EL (cell line): ENCODE measurements at places on chromosomes 11 and 22.

- peak; percentile 73 for DNase-seq
Observed at GRCh38 chr11:61187505-61188130, 15.7 kb upstream of the PGA3 start.

DNA sequence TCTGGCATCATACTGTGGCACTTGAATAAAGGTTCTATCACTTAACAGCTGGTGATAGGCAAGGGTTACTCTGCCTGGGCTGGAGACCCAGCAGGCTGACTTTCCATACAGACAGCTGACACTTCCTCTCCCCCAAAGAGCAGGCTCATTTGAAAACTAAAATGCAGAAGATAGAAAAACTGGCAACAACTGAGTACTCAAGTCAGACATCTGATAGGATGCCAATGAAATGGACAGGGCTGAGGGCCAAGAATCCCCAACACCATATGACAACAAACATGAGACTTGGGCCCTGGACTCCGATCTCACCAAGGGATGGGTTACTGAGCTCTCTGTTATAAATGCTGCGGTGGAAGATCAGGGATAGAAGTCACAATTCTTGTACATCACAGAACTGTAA, 237.2 kb downstream of the LRRC4C start:
- no peak for DNase-seq

DNA sequence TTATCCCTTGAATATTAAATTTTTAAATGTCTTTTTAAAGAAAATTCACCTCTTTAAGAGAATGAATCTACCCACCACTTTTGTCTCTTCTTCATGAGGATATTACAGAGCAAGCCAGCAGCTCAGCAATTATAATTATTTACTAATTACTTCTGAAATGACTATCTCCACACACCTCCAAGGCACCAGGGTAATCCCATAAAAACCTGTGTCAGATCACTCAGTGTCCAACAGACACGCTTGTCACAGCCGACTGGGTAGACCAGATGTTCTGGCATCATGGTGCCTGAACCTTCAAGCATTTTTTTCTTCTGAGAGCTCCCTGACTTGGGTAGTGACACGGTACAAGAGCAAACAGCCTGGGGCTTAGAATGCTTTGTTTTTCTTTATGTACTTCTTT, 61.4 kb downstream of the EFCAB6 start:
- no peak for DNase-seq

- no peak for DNase-seq
Observed at GRCh38 chr11:6526411-6527135, 29.5 kb downstream of the DNHD1 start.

DNA sequence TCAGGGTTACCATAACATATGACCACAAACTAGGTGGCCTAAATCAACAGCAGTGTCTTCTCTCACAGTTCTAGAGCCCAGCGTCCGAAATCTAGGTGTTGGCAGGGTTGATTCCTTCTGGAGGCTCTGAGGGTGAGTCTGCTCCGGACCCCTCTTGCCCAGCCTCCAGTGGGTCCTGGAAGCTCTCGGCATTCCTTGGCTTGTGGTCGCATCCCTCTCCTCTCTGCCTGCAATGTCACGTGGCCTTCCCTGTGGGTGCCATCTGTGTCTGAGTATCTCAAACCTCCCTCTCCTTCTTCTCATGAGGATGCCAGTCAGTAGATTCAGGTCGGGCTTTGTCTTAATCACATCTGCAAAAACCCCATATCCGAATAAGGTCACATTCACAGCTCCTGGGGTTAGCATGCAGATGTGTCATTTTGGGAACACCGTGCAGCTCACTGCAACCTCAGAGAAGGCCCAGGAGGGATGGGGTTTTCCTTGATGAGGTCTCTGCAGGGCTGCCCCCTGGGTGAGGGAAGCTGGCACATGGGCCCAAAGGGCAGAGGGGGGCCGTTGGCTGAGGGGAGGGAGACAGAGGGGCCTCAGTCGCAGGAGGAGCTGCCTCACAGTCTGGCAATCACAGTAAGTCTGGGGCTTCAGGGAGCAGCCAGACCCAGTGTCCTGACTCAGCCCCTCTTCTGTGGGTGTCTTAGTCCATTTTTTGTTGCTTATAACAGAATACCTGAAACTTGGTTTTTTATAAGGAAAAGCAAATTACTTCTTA, 41.2 kb downstream of the PARVG start:
- DNase-seq, result no peak

- no peak for DNase-seq
Observed at GRCh38 chr11:33733980-33734379, 2.2 kb downstream of the CD59 start.

GRCh38 chr11:4178813-4179662, 84.4 kb downstream of the RRM1 start:
- DNase-seq, result no peak

DNA sequence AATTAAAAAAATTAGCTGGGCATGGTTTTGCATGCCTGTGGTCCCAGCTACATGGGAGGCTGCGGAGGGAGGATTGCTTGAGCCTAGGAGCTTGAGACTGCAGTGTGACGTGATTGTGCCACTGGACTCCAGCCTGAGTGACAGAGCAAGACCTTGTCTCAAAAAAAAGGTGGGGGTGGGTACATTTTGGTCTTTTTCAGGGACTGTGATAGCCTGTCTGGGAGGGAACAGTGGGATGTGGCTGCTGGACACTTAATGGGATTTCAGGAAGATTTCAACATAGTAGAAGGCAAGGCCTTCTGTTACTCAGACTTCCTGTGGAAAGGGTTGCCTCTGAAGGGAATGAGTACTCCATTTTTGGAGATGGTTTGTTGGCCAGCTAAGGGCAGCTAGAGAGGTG, 40.6 kb downstream of the RELT start:
- peak; percentile 44 for DNase-seq

GRCh38 chr11:116972691-116973090, 125.5 kb downstream of the SIK3 start:
- DNase-seq, result no peak

DNA sequence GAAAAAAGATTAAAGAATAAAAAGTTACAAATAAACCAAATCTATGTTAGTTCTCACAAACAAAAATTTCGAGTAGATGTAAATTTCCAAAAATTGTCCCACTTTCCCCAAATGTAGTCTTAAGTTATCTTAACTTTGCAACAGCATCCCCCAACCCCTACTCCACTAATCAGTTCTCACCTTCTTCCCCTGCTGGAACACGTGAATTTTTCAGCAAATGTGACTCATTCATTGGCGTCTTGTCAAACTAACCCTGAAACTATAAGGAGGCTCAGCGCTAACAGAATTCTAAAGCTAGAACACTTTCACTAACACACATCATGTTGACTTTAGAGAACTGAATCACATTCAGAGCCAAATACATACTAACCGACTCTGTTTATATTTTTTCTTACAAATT, 46.1 kb downstream of the PHF21A start:
- DNase-seq, result peak; percentile 53

- no peak for DNase-seq
Observed at GRCh38 chr11:33540946-33541915, 159.4 kb downstream of the C11orf91 start.

DNA sequence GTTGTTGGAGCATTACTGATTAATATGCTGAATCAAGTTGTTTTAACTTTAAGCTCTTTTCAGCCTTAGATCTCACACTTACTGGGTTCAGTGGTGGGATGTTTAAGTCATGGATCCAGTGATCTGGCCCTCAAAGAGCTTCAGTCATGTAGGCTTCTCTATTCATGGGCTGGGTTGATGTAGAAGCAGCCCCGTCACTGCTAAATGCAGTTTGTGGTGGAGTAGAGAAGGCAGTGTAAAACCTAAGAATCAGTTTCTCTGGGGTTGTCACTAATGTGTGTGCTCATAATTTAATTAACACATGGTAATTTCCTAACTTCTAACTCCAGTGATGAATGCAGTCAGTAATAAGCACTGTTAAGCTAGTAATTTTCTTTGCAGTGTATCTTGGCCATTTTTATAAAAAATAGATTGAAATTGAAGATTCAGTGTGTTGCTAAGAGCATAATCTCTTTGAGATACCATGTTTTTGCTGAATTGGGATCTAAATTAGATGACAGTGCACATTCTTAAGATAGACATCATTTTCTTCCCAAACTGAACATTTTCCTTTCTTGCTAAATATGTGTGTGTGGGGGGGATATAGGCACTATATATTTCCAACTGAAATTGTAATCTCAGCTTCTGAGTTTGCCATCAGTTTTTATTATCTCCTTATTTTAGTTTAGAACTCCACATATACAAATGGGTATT, 9.0 kb downstream of the SPCS2 start:
- DNase-seq, result no peak

DNA sequence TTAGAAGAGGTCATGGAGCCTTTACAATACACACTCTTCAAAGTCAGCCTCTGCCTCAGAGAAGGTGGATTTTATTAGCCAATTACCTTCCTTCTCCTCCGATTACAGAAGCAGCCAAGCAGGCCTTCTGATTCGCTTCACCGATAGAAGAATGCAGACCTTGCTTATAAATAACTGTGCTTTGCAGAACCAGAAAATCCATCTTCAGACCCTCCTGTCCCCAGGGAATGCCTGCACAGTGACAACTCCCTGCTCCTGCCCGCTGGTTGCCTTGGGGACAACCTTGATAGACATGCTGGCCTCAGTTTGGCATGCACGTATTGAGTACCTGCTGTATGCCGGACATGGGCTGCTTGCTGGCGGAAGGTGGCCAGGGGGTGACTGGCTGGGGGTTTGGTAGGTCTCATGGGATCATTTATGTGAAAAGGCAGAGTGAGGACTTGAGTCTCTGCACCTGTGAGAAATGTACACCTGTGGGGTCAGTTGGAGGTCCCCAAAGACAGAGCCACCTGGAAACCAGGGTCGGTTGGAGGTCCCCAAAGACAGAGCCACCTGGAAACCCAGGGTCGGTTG, 1238.7 kb downstream of the BRD1 start:
- DNase-seq, result no peak

GRCh38 chr11:68163691-68164090, 42.5 kb upstream of the CHKA start:
- no peak for DNase-seq

- peak; percentile 27 for DNase-seq
Observed at GRCh38 chr11:121652971-121653370, 200.2 kb upstream of the SORL1-AS1 start.

DNA sequence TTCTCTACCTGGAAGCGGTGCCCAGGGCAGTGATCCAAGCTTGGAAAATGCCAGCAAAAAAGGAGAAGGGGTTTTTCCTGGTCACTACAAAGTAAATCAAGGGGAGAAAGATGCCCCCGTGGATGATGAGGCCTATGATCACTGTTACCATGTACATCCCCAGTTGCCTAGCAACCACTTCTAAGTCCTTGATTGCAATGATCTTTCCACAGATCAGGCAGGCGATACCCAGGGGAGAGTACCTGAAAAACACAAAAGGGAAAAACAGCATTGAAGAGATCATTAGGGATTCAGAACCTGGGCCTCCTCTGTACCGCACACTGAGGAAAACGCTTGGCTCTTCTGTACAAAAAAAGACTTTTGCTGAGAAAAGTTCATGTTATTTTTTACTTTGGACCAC, 127.1 kb downstream of the SLC1A2 start:
- no peak for DNase-seq

DNA sequence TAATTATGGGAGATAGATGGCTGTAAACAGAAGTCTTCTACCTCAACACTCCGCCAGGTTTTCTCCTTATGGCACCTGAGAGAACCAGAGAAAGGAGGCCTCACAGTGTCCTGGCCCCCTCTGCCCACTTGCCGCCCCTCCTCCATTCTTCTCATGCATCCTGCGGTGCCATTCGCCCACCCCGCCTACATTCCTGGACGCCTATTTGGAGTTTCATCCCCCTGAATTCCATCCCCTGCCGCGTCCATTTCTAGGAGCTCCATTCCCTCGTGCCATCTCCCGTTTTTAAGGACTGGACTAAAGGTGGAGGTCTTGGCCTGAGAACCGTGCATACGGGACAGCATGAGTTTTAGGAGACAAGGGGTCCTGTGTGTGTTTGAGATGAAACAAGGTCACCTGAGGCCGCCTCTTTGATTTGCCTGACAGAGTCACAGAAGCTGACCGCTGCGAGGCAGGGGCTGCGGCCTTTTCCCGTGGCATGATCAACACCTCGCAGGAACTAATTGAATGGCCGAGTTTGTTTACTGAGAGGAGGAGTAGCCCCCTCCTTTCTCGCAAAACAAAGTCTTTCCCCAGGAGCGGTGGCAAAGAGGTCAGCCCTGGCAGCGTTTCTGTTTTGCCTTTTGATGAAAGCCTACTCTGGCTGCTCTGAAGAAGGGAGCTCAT, 246.2 kb downstream of the ST3GAL4 start:
- no peak for DNase-seq

DNA sequence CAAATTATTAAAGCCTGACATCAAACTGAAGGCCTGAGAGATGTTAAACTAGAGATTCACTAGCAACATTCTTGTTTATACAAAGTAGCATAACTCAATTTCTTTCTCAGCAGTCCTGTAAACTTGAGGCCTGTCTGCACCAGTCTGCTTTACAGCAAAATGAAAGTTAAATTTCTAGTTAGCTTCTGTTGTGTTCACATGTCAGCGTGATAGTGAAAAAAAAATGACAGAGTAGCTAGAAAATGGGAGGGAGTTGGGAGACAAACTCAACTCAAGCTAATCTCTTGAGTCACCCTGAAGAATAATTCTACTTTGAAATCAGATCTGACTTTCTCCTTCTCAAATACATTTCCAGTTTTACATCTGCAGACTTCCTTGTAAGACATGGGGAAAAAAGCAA, 6.5 kb downstream of the RBFOX2 start:
- DNase-seq, result peak; percentile 49

- DNase-seq, result peak; percentile 37
Observed at GRCh38 chr22:42364604-42365110, 67.5 kb downstream of the NFAM1 start.

DNA sequence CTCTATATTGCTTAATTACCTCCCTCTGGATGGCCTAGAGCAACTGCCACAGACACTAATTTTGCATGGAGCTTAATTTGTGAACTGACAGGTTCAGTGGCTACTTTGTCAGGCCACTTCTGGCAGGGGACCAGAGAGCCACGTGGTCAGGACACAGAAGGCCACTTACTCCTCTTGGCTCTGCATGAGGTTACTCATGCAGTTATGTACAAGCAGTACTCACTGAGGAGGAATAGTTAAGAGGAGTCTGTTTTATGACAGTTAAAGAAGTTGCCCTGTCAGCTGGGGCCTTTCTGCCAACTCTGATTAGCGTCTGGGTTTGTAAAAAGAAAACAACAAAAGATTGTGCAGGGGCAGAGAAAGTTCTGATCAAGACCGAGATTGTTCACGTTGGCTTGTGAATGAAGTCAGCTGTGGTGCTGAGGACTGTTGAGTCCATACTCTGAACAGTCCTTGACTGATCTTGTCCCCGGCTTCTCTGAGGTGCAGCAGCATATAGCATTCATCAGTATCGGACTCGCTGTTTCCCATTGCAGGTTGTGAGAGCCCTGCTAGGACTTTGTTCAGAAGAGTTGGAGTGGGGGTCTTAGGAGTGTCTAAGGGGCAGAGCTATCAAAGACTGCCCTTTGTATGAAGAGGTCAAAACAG, 41.4 kb downstream of the PPFIBP2 start:
- no peak for DNase-seq

DNA sequence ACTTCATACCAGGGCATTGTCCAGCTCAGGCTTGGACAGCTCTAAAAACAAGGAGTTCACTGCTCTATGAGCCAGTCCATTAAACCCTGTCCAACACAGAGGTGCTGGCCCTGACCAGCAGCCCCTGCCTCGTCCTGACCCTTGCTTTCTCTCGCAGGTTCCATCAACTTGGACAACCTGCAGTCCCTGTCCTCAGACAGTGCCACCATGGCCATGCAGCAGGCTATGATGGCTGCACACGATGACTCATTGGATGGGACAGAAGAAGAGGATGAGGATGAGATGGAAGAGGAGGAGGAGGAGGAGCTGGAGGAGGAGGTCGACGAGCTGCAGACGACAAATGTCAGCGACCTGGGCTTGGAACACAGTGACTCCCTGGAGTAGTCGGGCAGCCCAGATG, 65.1 kb downstream of the FEZ1 start:
- no peak for DNase-seq
